ENCODE measurements at places on chromosomes 1 and 21.

- H3K27ac ChIP-seq = no peak overlapping the region
- H3K4me1 ChIP-seq = peaks cover 21% of the 10 kb centered on the region
Observed at GRCh38 chr1:11693024-11693590, 1.6 kb downstream of the DRAXIN start.

- H3K27ac ChIP-seq = peak overlapping the region; percentile 20
- H3K36me3 ChIP-seq = peaks cover 2% of the 10 kb centered on the region
- H3K4me3 ChIP-seq = no peak overlapping the region
- H3K27me3 ChIP-seq = no peaks in the 10 kb centered on the region
- H3K4me1 ChIP-seq = peaks cover 32% of the 10 kb centered on the region
Observed at GRCh38 chr1:230142608-230143210, 75.7 kb downstream of the GALNT2 start.

GRCh38 chr1:241269116-241269515, 87.9 kb downstream of the RGS7 start:
- H3K4me3 ChIP-seq = no peak overlapping the region
- H3K27ac ChIP-seq = no peak overlapping the region

DNA sequence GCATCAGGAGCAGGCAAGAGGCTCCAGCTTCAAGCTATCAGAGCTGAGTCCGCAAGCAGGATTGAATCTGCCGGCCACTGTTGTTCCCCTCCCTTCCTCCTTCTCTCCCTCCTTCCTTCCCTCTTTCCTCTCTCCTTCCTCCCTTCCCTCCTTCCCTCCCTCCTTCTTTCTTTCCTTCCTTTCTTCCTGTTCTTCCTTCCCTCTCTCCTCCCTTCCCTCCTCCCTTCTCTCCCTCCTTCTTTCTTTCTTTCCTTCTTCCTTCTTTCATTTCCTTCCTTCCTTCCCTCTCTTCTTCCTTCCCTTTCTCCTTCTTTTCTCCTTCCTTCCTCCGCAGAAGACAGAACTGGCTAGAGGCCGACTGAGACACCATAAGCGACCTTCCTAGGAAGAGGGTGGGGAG, 534.0 kb downstream of the NPHP4 start:
- H3K4me1 ChIP-seq = no peaks in the 10 kb centered on the region
- H3K27me3 ChIP-seq = peaks cover 2% of the 10 kb centered on the region
- DNase-seq = no peak
- no peak overlapping the region for H3K4me3 ChIP-seq

DNA sequence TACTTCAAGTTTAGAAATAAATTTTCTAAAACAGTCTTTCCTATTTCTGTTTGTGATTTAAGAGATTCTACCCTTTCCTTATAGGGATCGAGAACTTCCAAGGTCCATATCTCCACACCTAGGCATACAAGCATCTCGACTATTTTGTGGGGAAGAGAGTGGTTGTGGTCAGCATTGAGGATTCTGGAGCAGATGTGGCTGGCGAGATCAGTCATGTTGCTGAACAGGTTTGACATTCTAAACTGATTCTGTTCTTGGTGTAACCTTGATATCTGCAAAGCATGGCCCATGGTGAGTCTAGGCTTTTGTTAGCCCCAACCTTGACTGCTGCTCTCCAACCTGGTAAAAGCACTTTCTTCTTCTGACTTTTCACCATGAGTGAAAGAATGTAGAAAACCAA, 167.6 kb upstream of the POGK start:
- H3K4me1 ChIP-seq = peaks cover 8% of the 10 kb centered on the region
- H3K27ac ChIP-seq = no peak overlapping the region
- peaks cover 5% of the 10 kb centered on the region for H3K27me3 ChIP-seq
- H3K4me3 ChIP-seq = no peak overlapping the region
- no peaks in the 10 kb centered on the region for H3K36me3 ChIP-seq
- DNase-seq = no peak

- no peaks in the 10 kb centered on the region for H3K36me3 ChIP-seq
- H3K4me1 ChIP-seq = no peaks in the 10 kb centered on the region
- no peak overlapping the region for H3K4me3 ChIP-seq
- no peak for DNase-seq
Observed at GRCh38 chr1:60345621-60346020, 272.1 kb upstream of the C1orf87 start.

GRCh38 chr1:112754116-112754628, 39.0 kb upstream of the PPM1J start:
- no peak overlapping the region for H3K27ac ChIP-seq
- no peak for DNase-seq
- H3K4me1 ChIP-seq = peaks cover 2% of the 10 kb centered on the region
- peaks cover 1% of the 10 kb centered on the region for H3K36me3 ChIP-seq
- H3K4me3 ChIP-seq = no peak overlapping the region

GRCh38 chr1:69693921-69694675, 126.4 kb downstream of the LRRC7 start:
- H3K36me3 ChIP-seq = no peaks in the 10 kb centered on the region
- no peaks in the 10 kb centered on the region for H3K27me3 ChIP-seq
- no peaks in the 10 kb centered on the region for H3K4me1 ChIP-seq
- H3K27ac ChIP-seq = no peak overlapping the region
- no peak overlapping the region for H3K4me3 ChIP-seq
- DNase-seq = no peak

DNA sequence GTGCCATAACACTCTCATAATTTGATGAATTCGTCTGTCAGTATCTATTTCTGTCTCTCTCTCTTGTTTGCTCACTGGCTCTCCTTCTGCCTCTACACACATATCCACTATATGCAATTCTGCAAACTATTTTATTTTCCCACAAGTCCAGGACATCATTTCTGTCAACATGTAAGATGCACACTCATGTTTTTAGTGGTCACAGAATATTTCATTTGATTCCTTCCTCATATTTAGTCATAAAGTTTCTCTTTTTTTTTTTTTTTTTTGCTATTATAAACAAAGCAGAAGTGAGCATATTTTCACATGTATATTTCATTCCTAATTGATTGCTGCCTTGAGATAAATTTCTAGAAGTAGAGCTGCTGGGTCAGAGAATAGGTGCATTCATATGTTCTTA, 165.3 kb downstream of the PGBD5 start:
- H3K27me3 ChIP-seq = no peaks in the 10 kb centered on the region
- no peak for DNase-seq
- H3K36me3 ChIP-seq = peaks cover 35% of the 10 kb centered on the region
- H3K4me1 ChIP-seq = peaks cover 4% of the 10 kb centered on the region
- H3K27ac ChIP-seq = no peak overlapping the region
- H3K4me3 ChIP-seq = no peak overlapping the region

- H3K27me3 ChIP-seq = no peaks in the 10 kb centered on the region
- H3K4me1 ChIP-seq = peaks cover 56% of the 10 kb centered on the region
- peak overlapping the region; percentile 80 for H3K27ac ChIP-seq
Observed at GRCh38 chr1:22117851-22118250, 25.0 kb downstream of the WNT4 start.

DNA sequence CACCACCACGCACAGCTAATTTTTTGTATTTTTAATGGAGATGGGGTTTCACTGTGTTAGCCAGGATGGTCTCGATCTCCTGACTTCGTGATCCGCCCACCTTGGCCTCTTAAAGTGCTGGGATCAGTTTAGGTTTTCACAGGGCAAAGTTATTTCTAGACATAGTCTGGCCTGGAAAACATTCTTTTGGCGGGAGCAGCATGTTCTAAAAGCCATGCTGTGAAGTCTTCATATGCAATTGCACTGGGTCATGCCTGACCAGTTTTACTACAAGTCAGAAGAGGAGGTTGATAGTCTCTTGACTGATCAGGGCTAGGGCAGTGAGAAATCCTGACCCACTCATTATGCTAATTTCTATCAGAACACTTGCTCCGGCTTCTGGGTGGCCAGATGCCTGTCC, 131.6 kb upstream of the POU3F1 start:
- no peak overlapping the region for H3K4me3 ChIP-seq
- no peak for DNase-seq
- no peaks in the 10 kb centered on the region for H3K27me3 ChIP-seq
- no peak overlapping the region for H3K27ac ChIP-seq
- H3K4me1 ChIP-seq = peaks cover 10% of the 10 kb centered on the region

DNA sequence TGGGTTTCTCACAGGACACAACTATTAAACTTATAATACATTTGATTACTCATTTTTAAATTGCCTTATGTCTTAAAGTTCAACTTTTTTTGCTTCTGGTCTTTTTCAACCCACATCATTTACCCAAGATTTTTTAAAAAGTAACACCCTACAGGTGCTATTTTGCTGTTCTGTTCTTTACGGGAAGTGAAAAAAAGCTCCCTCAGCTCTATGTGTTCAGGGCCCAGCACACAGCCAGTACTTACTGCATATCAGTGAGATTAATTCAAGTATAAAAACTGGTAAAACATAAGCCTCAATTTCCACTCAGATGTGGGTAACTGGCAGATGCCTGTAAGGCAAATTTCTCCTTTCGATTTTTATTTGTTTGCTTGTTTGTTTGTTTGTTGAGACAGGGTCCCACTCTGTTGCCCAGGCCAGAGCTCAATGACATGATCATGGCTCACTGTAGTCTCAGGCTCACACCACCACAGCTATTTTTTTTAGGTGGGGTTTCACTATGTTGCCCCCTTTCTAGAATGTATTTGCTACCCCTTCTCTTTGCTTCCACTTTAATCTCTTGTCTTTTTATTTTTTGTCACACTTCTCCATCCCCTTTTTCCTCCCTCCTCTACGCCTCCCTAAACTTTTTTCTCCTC, 20.3 kb downstream of the RNASEL start:
- DNase-seq = no peak
- no peaks in the 10 kb centered on the region for H3K4me1 ChIP-seq
- H3K27me3 ChIP-seq = peaks cover 2% of the 10 kb centered on the region
- H3K4me3 ChIP-seq = no peak overlapping the region
- peaks cover 13% of the 10 kb centered on the region for H3K36me3 ChIP-seq
- no peak overlapping the region for H3K27ac ChIP-seq

DNA sequence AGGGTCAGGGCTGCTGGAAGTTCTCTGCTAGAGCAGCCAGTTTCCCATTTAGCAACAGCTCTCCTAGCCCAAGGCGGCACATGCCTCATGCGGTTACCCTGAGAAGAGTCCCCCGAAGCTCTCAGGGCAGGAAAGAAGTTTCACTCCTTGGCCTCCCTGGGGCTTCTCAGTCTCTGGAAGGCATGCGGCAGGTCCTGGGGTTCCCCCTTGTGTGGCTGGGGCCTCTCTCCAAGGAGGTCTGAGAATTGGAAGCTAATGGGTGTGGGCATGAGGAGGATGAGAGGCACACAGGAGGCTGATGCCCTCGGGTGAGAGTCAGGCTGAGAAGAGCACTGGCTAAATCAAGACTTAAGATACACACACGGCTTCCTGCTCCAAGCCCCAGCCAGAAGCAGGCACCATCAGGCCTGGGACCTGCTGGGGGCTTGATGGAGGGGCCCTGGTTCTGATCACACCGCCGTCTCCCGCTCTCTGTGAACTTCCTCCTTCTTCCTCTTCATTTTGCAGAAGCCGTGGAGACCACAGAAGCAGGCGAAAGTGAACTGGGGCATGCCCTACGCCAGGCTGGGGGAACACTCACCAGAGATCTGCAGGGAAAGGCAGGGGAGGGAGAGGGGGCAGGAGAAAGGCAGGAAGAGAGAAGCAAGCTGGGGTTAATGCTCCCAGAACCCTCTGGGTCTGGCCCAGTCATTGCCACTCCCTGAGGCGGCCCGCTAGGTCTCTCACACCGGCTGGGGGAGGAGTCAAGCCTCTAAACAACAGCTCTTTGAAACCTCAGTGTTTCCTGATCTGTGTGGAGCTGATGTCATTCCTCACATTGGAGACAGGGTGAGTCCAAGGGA, 15.1 kb downstream of the BLACAT1 start:
- H3K27me3 ChIP-seq = no peaks in the 10 kb centered on the region
- H3K36me3 ChIP-seq = no peaks in the 10 kb centered on the region
- H3K4me3 ChIP-seq = peak overlapping the region; percentile 85
- H3K27ac ChIP-seq = peak overlapping the region; percentile 33
- DNase-seq = peak; percentile 40

DNA sequence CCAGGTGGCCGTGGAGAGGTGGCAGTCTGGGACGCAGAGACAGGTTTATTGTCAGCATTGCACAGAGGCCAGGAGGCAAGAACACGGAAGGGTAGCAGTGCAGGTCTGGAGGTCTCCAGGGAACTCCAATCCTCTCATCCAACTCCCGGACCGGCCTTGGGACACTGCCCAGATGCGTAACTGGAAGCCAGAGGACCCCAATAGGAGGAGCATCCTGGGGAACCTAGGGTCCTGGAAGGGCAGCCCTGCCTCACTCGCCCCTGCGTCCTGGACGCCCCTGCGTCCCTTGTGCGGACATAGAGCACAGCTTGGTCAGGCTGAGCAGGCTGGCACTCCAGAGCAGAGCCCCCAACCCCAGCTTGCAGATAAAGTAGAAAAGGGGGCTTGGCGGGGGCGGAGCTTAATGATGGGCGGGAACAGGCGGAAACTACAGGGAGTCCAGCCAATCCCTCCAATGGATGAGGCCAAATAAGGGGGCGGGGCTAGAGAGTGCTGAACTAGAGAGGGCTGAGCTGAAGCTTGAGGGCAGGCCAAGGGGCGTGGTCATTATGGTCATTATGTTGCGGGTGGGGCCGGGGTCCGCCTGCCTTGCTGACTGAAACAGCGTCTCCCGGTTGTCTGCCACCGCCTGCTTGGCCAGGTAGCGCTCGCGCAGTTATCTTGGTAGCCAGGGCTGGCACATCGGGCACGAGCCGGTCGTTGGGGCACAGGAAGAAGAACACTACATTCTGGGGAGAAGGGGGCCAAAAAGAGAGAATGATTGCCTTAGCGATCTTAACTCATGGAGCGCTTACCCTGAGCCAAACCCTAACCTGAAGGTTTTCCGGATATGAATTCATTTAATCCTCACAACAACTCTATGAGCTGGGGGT, 3.7 kb upstream of the ARHGEF19 start:
- H3K4me3 ChIP-seq = peak overlapping the region; percentile 77
- peaks cover 5% of the 10 kb centered on the region for H3K27me3 ChIP-seq
- no peak overlapping the region for H3K27ac ChIP-seq

DNA sequence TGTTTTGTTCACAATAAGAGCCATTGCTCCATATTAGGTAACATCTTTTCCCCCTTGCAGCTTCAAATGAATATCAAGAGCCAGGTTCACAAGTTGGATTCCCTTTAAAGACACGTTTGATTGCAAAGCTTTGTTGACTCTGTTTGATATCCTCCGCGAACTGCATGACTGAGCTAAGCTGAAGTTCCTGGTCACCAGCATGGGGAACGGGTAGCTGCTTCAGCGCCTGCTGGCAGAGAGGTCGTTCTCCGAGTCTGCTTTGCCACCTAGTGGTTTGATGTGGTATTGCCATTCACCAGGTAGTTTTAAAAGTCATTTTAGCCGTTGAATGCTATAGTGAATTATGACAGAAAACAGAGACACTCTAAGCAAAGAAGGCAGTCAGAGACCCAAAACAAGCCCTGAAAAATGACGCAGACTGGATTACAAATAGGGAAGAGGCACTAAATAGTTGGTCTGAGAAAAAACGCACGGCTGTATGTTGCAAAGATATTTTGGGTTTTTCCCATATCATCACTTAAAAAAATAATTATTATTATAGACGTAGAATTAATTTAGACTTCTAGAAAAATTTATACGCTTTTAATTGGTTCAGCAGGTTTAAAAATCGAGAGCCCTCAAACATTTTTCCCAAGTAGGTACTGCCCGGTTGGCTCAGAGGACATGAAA, 193.5 kb upstream of the FMN2 start:
- DNase-seq = peak; percentile 51
- no peaks in the 10 kb centered on the region for H3K36me3 ChIP-seq
- H3K27me3 ChIP-seq = no peaks in the 10 kb centered on the region
- H3K4me3 ChIP-seq = no peak overlapping the region
